Fibroblast of skin of scalp (primary cell): ENCODE measurements at places on chromosomes 7 and 10.
A peak's percentile ranks its signal among the peaks of the same experiment; 100 is the strongest.

- DNase-seq = no peak
These were observed 38.7 kb downstream of the LAMB4 start for GRCh38 chr7:108091461-108091831.

GRCh38 chr7:35024298-35024697, 13.0 kb downstream of the DPY19L1 start:
- DNase-seq = no peak

DNA sequence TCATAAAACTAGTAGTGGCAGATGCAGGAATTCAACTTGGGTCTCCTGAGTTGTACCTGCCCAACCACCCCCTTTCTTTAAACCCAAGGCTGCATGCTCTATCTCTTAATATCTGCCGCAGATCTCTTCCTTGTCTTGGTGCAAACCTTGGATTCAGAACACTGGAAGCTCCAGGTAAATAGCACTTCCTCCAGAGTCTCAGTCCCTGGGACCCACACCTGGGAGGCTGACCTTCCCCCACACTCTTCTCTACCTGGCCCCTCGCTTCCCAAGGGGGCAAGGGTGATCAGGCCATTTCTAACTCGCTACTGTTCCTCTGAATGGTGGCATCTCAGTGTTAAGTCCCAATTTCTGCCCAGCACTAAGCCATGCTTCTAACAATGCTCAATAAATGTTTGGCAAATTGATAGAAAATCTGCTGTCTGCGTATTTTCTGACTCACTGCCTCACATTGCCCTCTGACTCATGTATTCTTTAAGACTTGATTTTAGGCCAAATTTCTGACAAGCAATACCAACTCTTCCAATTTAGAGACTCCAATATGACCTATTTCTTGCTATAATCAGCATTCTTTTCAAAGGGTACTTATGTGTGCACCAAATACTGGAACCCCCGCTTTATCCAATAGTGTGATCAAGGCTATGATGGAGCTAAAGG, 68.0 kb upstream of the PPP1R3C start:
- DNase-seq = peak; percentile 56

GRCh38 chr7:51727441-51727840, 410.8 kb upstream of the COBL start:
- DNase-seq = no peak

DNA sequence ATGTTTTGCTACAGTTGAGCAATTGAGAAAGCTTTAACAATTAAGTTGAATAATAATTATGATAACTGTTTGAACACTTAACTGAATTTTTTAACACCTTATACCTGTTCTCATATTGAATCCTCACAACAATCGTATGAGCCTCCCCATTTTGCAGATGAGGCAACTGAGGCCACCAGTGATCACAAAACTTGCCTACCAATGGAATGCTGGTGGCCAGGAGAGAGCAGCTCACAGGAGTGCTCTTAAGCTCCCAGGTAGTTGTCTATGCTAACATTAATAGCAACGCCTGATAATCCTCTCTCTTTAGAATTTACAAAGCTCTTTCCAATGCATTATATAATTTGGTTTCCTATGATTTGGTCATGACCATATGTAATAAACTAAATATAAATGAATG, 21.6 kb downstream of the GPNMB start:
- DNase-seq = no peak

GRCh38 chr7:1229202-1229947, 3.3 kb upstream of the UNCX start:
- DNase-seq = no peak

GRCh38 chr10:14926061-14926470, 27.8 kb downstream of the DCLRE1C start:
- DNase-seq = no peak

DNA sequence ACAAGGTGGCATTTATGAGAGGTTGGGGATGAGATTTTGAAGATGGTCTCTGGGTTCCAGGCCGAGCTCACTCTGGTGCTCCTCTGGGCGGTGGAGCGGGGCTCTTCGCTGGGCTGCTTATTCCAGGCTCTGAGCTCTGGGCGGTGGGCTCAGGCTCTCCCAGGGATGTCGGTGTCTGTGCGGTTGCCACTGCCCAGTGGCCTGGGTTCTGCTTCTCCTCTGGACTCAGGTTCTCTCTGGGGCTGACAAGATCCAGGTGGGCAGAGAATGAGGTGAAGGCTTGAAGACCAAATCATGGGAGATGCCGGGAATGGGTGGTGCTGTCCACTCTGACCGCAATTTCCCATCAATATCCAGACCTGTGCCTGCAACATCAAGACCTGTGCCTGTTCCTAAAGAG, 40.6 kb downstream of the RBAK start:
- DNase-seq = no peak

- no peak for DNase-seq
These were observed 853 bp downstream of the NKX6-2 start for GRCh38 chr10:132784866-132785722.
